Mononuclear cell (primary cell): ENCODE measurements at places on chromosomes 13 and 19. TPM values are rescaled to one million over a fixed set of nuclear protein-coding genes. Genes with fewer than 3 reads are reported as not detected.

The CERS1 gene
- total RNA-seq, result not detected

The EXOC3L2 gene
- total RNA-seq, result 0.31 TPM

The LILRA1 gene
- total RNA-seq, result 18.5 TPM

The TPGS1 gene
- 29.6 TPM for total RNA-seq

The STOML3 gene
- total RNA-seq, result not detected

The SIGLEC14 gene
- 28.4 TPM for total RNA-seq

The CYP2F1 gene
- total RNA-seq, result 0.10 TPM

The SULT2A1 gene
- not detected for total RNA-seq

The NANOS3 gene
- total RNA-seq, result not detected

The TLE2 gene
- 4.4 TPM for total RNA-seq

The KLF5 gene
- total RNA-seq, result 3.0 TPM

The GRWD1 gene
- total RNA-seq, result 15.2 TPM

The ZNF584 gene
- total RNA-seq, result 1.3 TPM

The SYT5 gene
- total RNA-seq, result 0.63 TPM

The KLK4 gene
- 0.21 TPM for total RNA-seq

The IGFL1 gene
- not detected for total RNA-seq

The ARRDC2 gene
- total RNA-seq, result 123 TPM

The S1PR4 gene
- 81.6 TPM for total RNA-seq

The CPB2 gene
- total RNA-seq, result not detected

The GADD45B gene
- 528 TPM for total RNA-seq

The MEF2B gene
- 0.10 TPM for total RNA-seq

The WIZ gene
- 3.6 TPM for total RNA-seq

The HSPB6 gene
- not detected for total RNA-seq
